Epithelial cell of esophagus (primary cell): ENCODE measurements at places on chromosomes 1 and 21.

- no peak for DNase-seq
These were observed 72.8 kb downstream of the ABL2 start for GRCh38 chr1:179156708-179157107.

DNA sequence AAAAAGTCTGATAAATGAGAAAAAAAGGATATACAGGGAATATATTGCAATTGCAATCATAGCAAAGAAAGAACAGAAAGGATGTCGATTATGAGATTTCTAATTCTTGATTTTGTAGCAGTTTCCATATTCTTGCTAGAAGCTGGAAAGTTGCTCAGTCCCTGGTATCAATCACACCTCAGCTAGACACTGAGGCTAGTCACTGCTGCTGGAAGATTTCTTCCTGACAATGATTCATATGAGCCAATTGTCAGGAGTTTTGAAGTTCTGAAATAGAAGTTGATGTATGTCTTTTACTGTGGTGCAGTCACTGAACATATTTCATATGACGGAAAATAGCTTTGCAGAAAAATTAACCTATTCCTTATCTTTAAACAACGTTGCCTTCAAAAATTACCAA is 208.4 kb upstream of the C1orf105 start:
- DNase-seq, result peak; percentile 3

DNA sequence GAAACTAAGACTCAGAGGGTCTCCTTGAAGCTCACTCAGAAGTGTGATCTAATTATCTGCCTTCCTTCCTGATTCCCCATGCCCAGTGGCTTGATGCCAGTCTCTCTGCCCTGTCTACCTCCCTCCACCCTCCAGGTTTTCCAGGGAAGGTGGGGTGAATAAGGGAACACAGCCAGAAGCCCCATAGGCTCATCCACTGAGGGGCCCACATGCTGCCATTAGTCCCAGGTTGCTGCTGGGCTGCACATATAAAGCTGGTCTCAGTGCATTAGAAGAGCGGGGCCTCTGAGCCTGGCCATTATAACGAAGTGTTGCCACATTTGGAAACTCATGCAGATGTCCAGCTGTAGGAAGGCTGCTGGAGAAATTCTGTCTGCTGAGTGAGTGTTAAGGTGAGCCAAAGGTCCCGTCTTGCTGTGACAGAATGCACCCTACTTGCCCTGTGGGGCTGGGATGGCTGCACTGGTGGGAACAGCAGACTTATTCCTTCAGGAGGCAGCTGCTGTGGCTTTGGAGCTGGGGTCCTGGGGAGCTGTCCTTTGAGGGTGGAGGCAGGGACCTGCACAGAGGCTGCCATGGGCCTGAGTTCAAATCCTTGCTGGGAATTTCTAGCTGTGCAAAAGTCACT is 2.9 kb downstream of the ADORA1 start:
- DNase-seq, result no peak

- DNase-seq, result no peak
These were observed 1352.0 kb upstream of the B3GALT2 start for GRCh38 chr1:194538453-194538852.

GRCh38 chr21:41831866-41832595 is 47.1 kb downstream of the PRDM15 start:
- peak; percentile 27 for DNase-seq

DNA sequence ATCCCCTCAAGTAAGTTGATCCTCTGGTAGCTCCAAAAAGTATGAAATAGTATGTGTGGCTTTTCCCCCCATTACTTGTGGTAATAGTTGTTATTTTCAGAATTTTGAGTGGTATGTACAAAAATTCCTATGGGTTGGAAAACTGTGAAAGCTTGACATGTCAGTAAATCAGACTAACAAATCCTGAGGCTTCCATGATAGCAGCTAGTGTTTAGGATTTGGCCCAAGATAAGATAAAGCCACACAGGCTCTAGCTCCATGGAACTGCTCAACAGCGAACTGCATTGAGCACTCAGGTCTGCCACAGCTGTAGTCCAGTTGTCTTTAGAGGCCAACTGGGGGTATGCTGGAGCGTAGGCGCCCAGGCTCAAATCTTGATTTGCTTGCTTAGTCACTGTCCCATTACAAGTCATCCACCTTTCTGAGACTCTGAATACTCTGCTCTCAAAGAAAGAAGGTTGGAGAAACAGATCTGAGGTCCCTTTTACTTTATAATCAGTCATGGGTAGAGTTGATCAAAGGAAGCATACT is 28.7 kb downstream of the ATP1A1 start:
- no peak for DNase-seq

DNA sequence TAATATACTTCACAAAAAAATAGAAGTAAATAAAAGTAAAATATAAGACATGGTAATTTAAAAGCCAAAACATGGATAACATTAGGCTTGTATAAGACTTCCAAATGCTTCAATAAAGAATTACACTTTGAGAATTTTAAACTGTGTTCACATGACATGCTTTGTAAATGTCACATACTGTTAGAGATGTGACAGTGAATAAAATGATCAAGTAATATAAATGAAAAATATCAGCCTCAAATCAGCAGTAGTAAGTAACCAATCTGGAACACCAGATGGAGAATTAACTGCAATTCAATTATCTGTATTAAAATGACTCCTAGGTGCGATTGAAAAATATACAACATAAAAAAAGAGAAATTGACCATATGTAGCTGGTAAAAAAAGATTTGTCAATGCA is 1260.8 kb downstream of the BRINP3 start:
- no peak for DNase-seq

DNA sequence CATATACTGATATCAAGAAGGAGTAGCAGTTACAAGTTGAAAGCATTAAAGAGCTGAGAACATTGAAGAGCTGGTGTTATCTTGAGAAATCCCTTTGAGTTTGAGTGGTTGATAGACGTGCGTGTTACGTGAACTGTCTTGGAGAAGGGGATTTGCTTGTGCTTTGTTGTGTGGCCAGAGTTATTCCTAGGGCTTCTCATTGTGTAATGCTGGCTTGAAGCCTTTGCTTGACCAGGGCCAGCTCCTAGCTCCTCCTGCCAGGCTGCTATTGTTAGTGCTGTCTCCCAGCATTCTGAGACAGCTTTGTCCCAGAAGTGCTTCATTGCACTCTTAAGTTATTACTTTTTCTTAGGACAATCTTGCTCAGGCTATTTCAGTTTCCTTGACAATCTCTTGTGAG is 116.2 kb upstream of the KCNK2 start:
- DNase-seq, result no peak

GRCh38 chr1:231604276-231604621 is 22.3 kb upstream of the DISC1 start:
- DNase-seq, result no peak

GRCh38 chr1:203128716-203129500 is 1.4 kb downstream of the ADORA1 start:
- no peak for DNase-seq

GRCh38 chr1:23497777-23498439 is 13.9 kb upstream of the ASAP3 start:
- DNase-seq, result no peak

DNA sequence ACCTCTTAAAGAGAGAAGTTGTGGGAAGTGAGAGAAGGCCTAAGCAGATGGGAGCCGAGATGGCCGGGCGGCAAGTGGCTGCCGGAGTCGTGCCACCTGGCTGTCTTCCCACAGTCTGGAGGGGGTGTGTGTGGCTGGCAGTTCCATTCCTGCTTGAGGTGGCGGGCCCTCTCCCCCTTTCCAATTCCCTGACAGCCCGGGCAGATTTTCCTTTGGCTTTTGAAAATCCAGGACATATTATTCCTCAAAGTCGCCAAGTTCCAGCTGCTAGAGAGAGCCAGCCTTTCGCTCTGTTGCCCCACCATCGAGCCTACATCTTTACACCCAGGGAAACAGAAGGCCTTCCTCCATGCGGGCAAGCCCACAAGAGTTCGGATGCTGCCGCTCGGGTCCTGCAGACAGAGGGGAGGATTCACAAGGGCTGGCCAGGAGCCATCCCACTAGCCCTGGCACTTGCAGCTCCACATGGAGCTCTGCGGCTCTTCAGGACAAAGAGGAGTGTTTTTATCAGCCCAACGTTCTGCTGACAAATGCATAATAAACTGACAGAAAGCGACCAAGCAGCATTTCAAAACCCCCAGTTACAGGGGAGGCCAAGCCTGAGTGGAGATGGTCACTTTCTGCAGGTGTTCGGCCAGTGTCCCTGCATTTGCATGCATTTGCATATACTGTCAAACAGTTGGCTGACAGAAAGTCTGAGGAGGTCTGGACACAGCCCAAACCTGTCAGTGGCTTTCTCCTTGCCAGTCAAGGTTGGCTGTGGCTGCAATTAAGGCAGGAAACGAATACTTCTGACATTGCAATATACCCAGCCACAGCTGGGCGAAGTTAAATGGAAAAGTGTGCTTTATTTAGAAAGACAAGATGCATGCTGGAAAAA is 45.9 kb downstream of the OLIG1 start:
- no peak for DNase-seq

DNA sequence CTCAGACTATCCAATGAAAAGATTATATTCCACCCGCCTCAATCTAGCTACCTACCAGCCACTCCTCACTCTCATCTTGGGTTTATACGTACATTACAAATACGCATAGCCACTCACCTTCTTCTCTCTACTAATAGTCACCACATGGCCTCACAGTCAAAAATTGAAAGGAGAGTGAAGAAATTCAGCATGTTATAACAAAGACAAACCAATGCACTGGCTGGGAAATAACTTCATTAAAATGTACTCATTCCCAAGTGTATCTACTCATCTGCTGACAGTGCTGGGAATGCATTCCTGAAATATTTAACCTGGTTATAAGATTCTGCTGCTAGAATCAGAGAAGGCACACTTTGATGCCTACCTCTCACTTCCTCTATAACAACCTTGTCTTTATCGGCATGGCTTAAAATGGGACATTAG is 6.5 kb downstream of the ZNF644 start:
- peak; percentile 88 for DNase-seq

DNA sequence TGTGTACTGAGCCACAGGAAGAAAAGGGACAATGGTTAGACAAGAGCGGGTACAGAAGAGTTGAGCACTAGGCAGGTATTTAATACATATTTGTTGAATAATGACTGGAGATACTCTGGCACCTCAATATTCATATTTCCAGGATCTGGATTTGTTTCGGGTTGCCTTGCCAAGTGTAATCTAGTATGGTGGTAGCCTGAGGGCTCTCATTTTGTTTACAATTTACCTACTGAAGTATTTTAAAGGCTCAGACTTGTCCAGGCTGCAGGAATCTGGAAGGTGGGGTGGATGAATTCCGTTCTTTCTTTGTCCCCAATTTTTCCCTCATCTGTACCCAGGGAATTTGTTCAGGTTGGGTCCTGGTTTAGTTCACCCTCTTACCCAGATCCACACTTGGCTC is 95.0 kb downstream of the CACHD1 start:
- DNase-seq, result peak; percentile 69

- DNase-seq, result no peak
These were observed 48.1 kb downstream of the DMRTB1 start for GRCh38 chr1:53507116-53507820.

GRCh38 chr1:37666241-37666867 is 26.0 kb upstream of the CDCA8 start:
- no peak for DNase-seq

- DNase-seq, result no peak
These were observed 257.9 kb downstream of the VAV3 start for GRCh38 chr1:107707111-107707510.

DNA sequence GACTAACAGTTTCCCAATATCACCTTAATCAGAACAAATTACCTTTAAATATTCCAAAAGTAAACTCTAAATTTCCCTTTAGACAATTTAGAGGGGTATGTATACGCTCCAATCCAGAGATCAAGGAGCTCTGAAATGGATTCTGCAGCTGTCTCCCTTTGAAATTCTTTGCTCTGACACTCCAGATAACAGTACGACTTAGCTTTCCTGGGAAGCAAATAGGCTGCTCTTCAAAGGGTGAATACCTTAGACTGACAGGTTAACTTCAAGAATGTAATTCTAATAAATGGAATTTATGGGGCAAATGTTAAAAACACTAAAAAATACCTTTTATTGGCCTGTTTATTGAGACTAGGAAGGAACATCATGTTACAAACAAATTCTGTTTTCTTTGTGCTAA is 357.2 kb downstream of the USP25 start:
- DNase-seq, result no peak

DNA sequence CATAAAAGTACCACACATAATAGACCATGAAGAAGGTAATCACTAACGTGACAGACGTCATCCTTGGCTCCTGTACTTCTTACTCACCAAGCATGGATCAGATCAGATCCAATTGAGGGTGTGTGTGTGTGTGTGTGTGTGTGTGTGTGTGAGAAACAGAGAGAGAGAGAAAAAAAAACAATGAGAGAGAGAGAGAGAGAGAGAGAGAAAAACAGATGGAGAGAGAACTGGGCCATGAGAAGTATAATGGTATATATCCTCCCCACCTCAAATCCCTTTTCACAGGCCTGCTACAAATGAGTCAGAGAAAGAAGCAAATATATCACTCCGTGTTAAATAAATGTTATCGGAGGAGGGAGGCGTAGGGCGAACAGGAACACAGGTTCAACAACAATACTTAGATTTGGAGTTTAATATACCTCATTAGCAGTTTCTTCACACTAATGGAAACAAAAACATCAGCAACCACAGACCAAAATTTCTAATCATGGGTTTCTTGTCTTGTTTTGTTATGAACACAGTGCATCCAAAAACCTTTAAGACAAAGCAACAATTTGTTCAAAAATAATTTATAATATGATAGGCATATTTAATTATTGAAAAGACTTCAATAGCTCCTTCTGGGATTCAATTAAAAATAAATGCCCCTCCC is 45.3 kb downstream of the TIAM1 start:
- DNase-seq, result peak; percentile 63

GRCh38 chr1:15757016-15757543 is 1.5 kb upstream of the FBLIM1 start:
- DNase-seq, result no peak

GRCh38 chr1:117213046-117213445 is 2.3 kb upstream of the VTCN1 start:
- DNase-seq, result no peak

DNA sequence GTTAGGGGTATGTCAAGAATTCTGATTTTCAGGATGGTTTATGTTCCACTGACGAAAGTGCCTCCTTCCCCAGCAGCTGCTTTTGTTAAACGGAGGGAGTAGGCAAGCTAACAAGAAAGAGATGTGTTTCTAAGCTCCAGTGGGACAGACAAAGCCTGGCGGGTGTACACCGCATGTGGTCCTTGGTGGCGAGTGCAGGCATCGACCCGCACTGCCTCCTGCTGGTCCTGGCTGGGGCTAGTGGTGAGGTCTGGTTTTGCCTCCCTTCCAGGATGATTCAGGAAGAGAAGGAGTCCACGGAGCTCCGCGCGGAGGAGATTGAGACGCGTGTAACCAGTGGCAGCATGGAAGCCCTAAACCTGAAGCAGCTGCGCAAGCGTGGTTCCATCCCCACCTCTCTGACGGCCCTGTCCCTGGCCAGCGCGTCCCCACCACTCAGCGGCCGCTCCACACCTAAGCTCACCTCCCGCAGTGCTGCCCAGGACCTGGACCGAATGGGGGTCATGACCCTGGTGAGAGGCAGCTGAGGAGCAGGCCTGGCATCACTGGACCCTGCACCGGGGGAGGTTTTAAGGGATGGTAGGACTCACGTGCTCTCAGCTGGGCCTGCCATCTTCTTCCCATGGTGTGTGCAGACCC is 29.0 kb downstream of the PPFIA4 start:
- no peak for DNase-seq

- no peak for DNase-seq
These were observed 13.8 kb upstream of the SEC16B start for GRCh38 chr1:177983482-177984135.
